ENCODE measurements at places on chromosomes 1 and 21.

- DNase-seq, result no peak
Observed at GRCh38 chr1:160429702-160430535, 29.6 kb downstream of the VANGL2 start.

DNA sequence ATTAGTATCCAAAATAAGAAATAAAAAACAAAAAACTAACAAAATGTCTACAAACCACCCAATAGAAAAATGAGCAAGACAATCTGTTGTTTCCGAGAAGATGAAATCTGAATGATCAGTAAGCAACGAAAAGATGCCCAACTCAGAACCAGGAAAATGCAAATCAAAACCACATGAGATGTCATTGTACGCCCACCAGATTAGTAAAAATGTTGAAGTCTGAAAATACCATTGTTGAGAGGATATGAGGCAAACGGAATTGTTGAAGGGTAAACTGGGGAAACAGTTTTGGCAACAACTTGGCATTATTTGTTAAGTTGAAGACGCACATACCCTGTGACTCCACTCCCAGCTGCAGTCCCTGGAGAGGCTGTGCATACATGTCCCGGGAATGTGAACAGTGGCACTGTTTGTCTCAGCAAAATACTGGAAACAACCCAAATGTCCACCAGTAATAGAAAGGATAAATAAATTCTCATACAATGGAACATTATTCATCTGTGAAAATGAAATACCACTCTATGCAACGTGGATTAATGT lies 10.6 kb downstream of the ZBTB17 start:
- DNase-seq, result no peak

DNA sequence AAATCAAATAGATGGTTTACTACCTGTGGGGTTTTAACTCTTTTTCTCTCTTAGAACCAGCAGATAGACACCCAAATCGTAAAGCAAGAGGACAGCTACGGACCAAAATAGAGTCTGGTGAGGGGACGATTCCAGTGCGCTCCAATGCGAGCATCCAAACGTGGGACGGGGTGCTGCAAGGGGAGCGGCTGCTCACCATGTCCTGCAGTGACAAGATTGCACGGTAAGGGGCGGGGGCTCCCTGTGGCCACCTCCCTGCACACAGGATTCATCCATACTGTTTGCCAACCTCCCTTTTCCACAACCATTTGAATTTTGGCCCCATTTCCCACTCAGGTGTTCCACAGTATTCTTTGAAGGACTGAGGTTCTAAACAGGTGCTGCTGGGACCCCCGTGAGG lies 102.8 kb downstream of the POFUT2 start:
- no peak for DNase-seq

GRCh38 chr1:91120936-91121335 lies 99.1 kb upstream of the ZNF644 start:
- DNase-seq, result no peak

GRCh38 chr1:204031098-204031710 lies 41.7 kb upstream of the SOX13 start:
- DNase-seq, result no peak

GRCh38 chr1:165753934-165754333 lies 14.7 kb downstream of the TMCO1 start:
- DNase-seq, result no peak

GRCh38 chr1:196302420-196302819 lies 305.8 kb downstream of the KCNT2 start:
- DNase-seq, result no peak

DNA sequence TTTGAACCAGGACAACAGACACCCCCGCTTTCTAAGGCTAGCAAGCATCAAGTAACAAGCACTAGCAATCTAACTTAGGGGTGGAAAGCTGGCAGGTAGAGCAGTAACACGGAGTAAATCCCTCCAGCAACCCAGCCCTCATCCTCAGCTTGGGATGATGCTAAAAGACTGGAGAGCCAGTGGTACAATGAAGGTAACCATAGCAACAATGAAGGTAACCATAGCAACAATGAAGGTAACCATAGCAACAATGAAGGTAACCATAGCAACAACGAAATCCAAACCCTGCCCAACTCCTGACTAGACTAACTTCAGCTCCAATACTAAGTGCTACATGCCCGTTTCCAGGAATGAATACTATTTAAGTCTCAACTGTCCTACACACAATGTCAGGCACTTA lies 22.2 kb upstream of the EIF4G3 start:
- DNase-seq, result no peak

DNA sequence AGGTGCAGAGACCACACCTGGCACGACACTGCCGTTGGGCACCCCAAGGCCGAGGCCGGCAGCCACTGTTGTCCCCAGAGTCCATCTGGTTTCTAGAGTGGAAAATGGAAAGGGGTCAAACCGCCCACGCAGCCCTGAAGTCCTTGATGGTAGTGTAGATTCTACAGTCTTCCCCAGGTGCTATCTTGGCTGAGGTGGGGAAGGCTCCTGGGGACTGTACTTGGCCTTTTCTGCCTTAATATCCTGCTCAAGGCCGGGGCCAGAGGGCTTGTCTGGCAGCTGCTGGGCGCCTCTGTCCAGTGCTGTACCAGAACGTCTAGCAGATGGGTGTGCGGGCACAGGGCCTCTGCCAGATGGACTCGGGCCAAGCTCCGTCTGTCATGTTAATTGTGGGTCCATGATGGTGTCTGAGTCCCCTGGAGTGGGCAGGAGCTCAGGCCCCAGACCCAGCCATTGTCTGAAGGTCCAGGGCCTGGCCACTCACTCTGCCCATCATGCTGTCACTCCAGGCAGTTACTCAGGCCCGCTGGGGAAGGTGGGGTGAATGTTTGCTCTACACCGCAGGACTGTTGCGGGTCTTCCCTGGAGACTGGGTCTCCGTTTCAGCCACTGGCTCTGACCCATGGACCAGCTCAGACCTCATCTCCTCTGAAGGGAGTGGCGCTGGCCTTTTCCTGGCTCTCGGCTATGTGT lies 161.9 kb upstream of the COL6A1 start:
- no peak for DNase-seq

- DNase-seq, result no peak
Observed at GRCh38 chr1:207316622-207317391, 4.7 kb upstream of the CD55 start.

DNA sequence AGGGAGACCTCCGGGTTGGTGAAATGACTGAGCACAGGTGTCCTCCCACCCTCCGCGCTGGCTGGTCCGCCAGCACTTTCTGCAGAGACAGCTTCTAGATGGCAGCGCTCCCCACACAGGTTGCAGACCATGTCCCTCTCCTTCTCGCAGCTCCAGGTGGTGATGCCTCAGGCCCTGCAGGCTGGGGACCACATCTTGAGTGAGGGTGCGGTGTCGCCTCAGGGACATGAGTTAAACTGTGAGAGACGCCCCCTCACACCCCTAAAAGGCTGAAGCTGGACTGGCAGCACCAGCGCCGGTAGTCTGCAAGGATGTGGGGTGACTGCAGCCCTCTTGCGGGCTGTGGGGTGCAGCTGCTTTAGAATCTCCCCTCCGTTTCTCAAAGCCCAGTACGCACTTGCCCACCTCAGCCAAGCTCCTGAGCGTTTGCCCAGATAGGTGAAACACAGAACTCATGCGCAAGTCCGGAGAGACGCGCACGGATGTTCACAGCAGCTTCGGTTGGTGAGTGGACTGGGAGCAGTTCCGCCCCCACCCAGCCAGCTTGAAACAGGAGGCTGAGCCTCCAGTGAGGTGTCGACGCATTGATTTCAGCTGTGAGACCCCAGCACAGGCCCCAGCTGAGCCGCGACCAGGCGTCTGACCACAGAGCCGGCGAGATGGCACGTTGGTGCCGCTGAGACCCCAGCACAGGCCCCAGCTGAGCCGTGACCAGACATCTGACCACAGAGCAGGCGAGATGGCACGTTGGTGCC lies 28.6 kb downstream of the COL6A1 start:
- no peak for DNase-seq

- no peak for DNase-seq
Observed at GRCh38 chr1:2314273-2314802, 77.0 kb downstream of the MORN1 start.

- no peak for DNase-seq
Observed at GRCh38 chr1:213507472-213508223, 456.6 kb downstream of the RPS6KC1 start.

DNA sequence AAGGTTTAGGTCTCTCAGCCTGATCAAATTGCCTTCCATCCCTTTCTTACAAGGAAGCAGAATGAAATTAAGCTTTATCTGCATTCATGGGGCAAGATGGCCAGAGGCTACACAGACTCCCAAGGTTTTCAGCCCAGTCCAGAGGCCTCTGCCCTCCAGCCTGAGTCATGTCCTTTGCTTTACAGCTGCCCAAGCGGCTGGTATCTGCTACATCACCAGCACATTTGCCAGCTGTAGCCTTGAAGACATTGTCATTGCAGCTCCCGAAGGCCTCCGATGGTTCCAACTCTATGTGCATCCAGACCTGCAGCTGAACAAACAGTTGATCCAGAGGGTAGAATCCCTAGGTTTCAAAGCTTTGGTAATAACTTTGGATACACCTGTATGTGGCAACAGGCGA lies 16.0 kb downstream of the HAO2 start:
- no peak for DNase-seq

GRCh38 chr1:229572286-229572685 lies 13.8 kb upstream of the ABCB10 start:
- DNase-seq, result no peak
